Left kidney (tissue), 8 donors: ENCODE measurements at places on chromosomes 5 and 9.

GRCh38 chr5:2387634-2388325, 363.7 kb downstream of the IRX2 start:
- peak; percentile 19 for DNase-seq

- DNase-seq: no peak
These were observed 1.8 kb upstream of the ENTPD2 start for GRCh38 chr9:137055385-137056364.

- no peak for DNase-seq
These were observed 77.8 kb downstream of the BAAT start for GRCh38 chr9:101307051-101307450.

- no peak for DNase-seq
These were observed 423.6 kb downstream of the IRX1 start for GRCh38 chr5:4019009-4019769.

DNA sequence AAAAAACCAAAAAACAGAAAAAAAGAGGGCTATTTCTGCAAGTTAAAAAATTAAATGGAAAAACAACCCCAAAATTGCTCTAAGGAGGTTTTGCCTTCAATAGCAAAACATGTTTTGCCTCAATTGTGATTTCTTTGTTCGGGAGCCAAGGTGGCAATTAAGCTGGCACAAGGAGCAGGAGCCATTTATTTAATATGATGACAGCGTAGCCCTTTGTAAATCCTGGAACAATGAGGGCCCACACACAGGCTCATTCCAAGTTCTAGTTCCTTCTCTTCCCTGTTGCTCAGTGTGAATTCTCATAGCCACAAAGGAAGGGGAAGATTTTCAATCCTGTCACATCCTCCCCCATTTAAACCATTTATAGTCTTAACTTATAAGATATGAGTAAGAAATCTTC, 353.2 kb downstream of the PDE4D start:
- no peak for DNase-seq

DNA sequence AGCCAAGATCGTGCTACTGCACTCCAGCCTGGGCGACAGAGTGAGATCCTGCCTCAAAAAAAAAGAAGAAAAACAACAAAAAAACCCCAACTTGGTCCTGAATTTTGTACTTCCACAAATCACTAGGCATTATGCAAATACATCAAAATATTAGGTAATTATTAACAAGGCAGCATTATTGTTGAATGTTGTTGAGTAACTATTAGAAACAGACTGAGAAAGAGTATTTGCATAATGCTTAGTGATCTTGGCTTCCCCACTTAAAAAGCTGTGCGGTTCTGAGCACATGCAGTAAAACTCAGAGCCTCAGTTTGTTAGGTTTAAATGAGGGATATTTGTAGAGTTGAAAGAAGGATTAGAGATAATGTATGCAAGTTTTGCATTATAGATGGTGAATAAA, 64.2 kb downstream of the SCAMP1 start:
- DNase-seq: no peak

- DNase-seq: no peak
These were observed 35.2 kb upstream of the NFIB start for GRCh38 chr9:14349146-14349446.
